ENCODE measurements at places on chromosomes 16 and 17.
A peak's percentile ranks its signal among the peaks of the same experiment; 100 is the strongest.

DNA sequence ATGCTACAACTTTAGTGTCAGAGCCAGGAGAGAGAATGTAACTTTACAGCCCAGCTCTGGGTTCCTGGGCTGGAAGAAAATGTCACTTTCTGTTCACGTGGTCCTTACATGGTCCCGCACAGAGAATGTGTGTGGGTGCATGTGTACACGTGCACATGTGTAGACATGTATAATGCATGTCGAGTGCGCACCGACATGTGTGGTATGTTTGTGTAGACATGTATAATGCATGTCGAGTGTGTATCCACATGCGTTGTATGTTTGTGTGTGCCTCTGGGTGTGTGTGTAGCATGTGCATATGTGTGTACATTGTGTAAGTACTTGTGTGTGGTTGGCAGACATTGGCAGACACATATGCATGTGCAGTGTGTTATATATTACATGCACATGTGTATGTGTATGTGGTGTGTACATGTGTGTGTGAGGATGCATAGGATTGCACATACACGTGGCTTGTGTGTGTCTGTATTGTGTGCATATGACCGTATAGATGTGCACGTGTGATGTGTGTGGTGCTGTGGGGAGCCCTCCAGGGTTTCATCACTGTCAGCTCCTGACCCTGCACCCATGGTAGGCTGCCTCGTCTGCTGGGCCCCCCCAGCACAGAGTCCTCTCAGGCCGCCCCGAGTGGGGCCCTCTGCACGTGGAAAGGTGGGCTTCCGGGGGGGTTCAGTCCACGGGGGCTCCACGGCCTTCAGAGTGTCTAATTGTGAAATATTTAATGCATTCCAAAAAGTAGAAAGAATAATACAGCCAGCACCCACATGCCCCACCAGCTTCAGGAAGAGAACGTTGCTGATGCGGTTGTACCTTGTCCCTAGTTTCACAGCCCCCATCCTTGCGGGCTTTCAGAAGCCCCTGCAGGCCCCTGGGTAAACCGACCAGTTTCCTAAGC, 214.2 kb upstream of the GSE1 start:
- no peak for DNase-seq

- no peak for DNase-seq
Measured at GRCh38 chr16:87108941-87109340, 208.3 kb downstream of the C16orf95 start.

DNA sequence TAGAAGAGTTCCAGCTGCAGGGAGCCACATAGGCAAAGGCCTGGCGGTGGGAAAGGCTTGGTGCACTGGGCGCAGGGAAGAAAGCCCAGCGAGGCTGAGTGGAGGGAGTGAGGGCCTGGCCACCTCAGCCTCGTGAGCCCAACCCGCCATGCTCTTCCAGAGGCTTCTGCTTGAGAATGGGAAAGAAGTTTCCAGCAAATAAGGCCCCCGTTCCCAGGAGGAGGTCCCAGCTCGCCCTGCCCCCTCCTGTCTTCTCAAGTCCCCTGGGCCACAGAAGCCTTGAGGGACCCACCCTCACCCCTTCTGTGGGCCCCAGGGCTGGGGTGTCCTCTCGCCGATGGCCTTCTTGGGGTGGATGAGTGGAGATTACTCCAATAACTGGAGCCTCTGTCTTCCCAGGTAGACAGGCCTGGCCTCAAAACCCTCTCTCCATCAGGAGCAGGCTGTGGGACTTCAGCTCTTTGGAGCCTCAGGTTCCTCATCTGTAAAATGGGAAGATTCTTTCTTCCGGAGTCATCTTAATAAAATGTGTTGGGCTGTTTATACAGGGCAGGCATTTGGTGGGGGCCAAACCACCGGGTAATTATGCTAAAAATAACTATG, 933 bp upstream of the SNN start:
- no peak for DNase-seq

GRCh38 chr17:29617481-29618271, 5.0 kb downstream of the CORO6 start:
- DNase-seq, result peak; percentile 78

DNA sequence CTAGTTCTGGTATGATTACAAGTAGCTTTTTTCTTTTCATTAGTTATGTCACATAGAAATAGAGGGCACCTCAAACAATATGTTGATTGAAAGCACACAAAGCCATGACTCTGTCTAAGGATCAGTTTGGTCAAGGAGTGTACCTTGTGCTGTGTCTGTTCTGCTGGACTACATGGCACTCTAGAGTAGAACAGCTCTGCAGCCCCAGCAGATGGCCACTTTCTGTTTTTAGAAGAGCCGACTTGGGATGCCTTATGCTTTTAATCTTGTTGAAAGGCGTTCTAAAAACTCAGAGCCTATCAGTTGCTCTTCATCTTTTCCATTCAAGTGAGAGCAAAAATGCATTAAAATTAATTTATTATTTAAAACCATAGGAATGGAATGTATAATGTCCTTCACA, 49.3 kb upstream of the CA10 start:
- DNase-seq, result no peak

- DNase-seq, result no peak
Measured at GRCh38 chr17:81393684-81394376, 1.4 kb upstream of the BAHCC1 start.

DNA sequence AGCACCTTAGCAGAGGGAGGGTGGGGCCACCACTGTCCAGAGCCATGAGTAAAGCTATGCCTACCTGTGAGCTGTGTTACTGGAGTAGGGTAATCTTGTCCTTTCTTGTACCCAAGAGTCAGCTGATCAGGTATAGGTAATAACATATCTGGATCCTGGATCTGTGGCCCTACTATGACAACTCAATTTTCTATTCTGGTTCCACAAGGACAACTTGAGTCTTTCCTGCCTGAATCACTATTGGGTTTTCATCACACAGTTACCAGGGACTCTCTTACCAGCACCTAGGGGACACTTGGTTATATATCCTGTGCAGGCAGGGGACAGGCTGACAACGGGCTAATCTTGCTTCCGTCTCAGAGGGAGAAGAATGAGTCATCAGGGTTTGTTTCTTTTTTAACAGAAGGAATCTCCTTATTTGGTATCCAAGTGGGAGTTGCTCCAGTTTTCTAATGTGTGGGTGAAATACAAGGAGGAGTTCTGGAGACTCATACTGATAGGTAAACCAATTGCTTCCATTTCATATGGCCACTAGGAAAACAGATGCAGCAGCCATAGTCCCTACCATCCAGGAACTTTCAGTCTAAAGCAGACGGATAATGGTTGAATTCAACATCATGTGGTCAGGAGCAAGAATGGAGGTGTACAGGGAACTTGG, 6.8 kb downstream of the ZNF267 start:
- no peak for DNase-seq

- DNase-seq, result no peak
Measured at GRCh38 chr16:3536271-3536731, 35.5 kb downstream of the CLUAP1 start.

DNA sequence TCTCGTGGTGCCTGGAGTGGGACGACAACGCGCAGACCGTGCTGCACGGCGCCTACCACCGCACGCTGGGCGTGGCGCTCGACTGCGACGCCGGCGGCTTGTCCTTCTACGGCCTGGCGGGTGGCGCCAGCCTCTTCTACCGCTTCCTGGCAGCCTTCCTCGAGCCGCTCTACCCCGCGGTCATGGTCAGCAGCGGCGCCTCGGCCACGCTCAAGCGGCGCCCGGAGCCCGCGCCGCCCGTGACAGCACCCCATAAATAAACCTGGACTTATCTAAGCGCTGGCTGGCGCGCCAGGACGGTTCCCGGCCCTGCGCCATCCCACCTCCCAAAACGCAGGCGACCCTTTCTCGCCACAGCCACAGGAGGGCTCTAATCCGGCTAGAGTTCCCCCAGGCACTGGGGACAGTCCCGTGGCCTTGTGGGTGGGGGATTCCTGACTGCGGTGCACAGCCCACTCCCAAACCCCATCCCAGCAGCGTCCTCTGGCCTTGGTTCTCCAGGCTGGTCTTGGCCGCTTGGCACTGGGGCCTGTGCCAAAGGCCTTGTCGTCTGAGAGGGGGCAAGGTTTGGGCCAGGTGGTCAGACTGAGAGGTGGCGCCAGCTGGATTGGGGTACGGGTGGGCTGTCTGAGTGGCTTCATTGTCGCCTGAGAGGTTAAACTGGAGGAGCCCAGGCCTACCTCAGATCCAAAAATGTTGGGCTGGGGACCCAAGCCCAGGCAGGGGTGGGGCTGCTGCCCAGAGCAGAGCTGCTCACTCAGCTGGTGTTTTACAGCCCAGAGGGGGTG, 10.1 kb upstream of the SLC16A5 start:
- peak; percentile 35 for DNase-seq

- DNase-seq, result no peak
Measured at GRCh38 chr17:82632451-82632850, 15.8 kb downstream of the WDR45B start.

DNA sequence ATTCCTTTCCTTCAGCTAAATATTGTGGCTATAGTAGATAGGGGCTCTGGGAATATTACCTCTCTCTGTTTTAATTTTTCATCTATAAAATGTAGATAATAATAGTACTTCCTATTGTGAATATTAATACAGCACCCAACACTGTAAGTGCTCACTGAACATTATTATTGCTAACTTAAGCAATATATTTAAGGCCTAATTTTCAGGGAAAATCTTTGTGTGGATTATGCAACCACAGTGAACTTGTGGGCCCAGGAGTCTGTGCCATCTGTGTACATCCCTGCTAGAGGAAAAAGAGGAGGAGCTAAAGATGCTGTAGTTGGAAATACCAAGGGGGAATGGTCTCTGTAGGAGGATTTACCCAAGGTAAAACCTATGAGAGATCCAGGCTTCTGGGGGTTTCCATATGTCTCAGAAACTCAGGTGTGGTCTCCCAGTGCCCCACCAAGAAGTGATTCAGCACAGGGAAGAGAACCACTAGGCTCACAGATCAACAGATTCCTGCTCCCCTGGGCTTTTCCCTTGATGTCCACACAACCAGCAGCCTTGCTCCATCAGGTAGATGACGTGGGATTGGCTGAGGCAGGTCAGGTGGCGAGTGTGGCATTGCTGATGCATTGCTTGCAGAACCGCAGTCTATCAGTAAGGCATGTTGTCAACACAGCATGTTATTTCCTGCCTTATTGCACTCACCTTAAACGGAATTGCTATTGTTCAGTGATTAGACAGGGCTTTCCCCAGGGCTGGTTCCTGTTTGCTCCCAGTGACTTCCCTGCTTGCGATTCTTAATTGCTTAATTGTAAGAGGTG, 1.6 kb upstream of the N4BP1 start:
- DNase-seq, result peak; percentile 50

GRCh38 chr17:83153681-83154310, 74.4 kb downstream of the METRNL start:
- no peak for DNase-seq

DNA sequence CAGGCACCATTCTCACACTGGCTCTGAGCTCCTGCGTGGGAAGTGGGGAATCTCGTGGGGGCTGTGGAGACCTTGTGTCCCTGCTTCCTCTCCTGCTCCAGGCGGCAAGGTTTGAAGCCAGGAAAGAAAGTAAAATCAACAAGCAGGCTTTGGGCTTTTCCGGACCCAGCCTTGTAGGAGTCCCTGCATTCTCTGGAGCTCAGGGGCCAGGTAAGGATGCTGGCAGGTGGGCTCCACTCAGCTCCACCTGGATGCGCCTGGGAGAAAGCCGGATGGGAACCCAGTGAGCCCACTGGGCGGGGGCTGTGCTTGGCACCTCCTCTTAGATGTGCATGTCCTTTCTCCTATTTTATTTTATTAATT, 362.5 kb downstream of the SEC14L1 start:
- DNase-seq, result no peak

DNA sequence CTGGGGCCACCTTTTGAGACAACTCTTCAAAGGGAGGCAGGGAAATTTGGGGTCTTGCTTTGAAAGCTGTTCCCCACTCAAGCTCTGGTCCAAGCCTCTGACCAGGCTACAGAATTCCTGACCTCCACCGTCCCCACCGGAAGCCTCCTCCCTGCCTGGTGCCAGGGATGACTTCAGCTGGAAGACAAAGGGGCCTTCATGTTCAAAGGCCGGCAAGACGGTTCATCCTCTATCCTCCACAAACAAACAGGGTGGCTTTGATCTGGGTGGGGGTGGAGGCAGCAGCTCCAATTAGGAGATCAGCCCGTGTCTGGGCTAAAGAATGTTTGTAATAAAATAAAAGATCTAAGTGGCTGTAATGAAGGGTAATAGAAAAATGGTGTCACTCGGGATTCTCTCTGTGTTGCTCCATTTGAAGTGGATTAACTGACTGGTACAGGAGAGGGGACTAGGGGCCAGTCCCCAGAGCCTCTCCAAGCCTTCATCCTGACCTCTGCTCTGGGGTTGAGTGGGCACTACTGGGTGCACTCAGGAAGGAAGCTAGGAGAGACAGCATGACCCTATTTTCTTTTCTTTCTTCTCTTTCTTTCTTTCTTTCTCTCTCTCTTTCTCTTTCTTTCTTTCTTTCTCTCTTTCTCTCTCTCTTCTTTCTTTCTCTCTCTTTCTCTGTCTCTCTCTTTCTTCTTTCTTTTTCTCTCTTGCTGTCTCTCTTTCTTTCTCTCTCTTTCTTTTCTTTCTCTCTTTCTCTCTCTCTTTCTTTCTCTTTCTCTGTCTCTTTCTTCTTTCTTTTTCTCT, 27.5 kb upstream of the NKD1 start:
- no peak for DNase-seq

DNA sequence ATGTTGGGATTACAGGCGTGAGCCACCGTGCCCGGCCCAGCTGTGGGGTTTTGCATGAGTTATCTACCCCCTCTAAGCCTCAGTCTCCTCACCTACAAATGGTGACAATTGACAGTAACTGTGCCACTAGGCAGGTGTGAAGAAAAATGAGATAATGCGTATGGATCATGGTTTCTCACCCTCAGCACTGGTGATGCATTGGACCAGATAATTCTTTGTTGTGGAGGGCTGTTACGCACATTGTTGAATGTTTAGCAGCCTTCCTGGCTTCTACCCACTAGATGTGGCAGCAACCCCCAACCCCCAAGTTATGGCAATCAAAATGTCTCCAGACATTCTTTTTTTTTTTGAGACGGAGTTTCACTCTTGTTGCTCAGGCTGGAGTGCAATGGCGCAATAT, 9.0 kb upstream of the HAPSTR1 start:
- DNase-seq, result no peak

DNA sequence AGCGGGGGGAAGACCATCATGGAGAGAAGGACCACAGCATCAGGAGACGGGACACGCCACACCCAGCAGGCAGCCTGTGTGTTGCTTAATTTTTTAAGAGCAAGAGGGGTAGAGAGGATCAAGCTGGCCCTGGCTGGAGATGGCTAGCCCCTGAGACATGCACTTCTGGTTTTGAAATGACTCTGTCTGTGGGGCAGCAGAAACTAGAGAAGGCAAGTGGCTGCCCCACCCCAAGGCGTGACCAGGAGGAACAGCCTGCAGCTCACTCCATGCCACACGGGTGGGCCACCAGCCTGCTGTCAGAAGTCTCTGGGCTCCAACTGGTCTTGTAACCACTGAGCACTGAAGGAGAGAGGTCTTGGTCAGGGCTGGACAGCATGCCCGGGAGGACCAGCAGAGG, 75.5 kb downstream of the SOCS1 start:
- no peak for DNase-seq

- no peak for DNase-seq
Measured at GRCh38 chr17:81015136-81015535, 19.8 kb upstream of the BAIAP2 start.

GRCh38 chr17:76137351-76138233, 3.5 kb downstream of the FOXJ1 start:
- DNase-seq, result no peak

- no peak for DNase-seq
Measured at GRCh38 chr16:74951206-74951605, 33.7 kb downstream of the WDR59 start.

Measured in stimulated activated CD4-positive, alpha-beta T cell treated with anti-CD3 and anti-CD28 coated beads, Interleukin-15, amount 100 ng/mL, for 1 hour (primary cell).